ENCODE measurements at places on chromosomes 7 and 10.

GRCh38 chr7:150466477-150466876 lies 16.0 kb downstream of the GIMAP8 start:
- no peak for DNase-seq

DNA sequence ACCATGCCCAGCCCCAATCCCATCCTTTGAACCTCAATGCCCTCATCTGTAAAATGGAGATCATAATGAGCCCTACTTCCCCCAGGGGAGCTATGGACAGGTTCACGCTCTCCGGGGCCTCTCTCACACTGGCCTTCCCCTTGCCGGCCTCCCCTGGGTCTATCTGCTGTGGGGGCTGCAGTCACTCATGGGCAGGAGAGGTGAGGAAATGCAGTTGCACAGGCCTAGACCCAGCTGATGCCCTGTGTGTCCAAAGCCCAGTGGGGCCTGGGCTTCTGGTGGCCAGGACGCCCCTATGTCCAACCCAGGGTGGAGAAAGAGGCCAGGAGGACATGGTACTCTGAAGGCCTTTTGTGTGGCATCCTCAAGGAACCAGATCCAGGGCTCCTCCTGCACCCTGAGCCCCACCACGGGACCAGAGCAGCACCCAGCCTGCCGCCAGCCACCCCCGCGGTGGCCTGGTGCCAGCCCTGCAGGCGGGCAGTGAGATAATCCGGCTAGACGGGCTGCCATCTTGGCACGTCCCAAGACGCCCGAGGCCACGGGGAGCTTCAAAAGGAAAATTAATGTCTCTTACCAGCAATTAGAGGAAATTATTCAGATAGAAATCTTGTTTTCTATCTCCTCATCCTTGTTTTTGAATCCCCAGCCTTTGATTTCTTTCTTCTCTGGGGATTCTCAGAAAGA lies 39.0 kb downstream of the MYL10 start:
- no peak for DNase-seq

GRCh38 chr7:109331423-109331822 lies 761.7 kb downstream of the DNAJB9 start:
- DNase-seq = no peak

DNA sequence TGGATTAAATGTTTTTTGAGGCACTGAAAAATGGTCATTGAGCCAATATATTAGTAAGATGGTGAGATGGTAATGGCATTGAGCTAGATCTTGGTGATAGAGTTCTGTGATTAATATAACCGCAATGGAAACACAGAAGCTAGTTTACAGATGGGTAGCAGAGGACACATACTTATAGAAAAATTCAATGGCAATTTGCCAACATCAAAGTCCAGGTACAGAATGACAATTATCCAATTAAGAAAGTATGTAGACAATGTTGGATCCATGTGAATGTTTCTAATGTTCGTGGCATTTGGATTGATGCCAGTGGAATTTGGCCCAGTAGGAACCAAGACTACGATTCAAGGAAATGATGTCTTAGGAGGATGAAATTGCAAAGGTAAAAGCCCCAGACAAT lies 187.8 kb downstream of the GNAT3 start:
- no peak for DNase-seq

DNA sequence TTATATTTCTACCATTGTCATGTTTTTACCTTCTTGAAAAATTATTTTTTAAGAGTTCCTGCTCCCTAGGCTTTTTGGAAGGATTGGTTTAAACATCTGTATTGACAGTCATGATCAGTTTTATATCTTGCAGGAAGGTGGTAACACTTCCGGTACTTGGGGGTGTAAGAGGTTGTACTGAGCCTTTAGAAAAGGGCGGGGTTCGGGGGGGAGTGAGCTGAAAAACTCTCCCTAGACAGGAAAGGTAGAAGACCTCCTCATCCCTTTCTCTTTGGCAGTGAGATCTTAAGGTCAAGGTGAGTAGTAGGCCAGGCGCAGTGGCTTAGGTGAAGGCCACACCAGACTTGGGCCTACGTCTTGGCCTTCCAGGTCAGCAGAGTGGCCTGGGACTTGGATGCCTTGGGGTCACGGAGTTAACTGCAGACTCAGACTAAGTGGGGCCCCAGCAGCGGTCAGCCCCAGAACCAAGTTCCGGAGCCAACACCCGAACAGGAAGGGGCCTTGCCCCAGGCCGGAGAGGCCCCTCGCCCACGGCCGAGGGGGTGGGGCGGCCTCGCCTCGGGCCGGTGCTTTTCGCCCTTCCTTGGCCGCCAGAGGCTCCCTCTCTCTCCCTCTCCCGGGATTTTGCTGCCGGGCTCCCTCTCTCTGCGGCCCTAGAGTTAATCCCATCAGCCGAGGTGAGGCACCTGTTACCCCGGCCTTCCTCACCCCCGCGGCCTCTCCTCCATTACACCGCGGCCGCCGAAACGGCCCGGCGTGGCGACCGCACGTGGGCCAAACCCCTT lies at the start of gene PPP1R9A:
PPP1R9A (plus strand) TSS at position 569 of the 785 bp plus-strand sequence. CDS start 2,520 bp downstream, outside the sequence.
- DNase-seq = no peak

- no peak for DNase-seq
Measured at GRCh38 chr10:77630507-77630848, 7.1 kb downstream of the KCNMA1 start.

GRCh38 chr7:155191137-155191536 lies 106.5 kb upstream of the INSIG1 start:
- no peak for DNase-seq

- no peak for DNase-seq
Measured at GRCh38 chr7:158378978-158379377, 208.6 kb downstream of the PTPRN2 start.

DNA sequence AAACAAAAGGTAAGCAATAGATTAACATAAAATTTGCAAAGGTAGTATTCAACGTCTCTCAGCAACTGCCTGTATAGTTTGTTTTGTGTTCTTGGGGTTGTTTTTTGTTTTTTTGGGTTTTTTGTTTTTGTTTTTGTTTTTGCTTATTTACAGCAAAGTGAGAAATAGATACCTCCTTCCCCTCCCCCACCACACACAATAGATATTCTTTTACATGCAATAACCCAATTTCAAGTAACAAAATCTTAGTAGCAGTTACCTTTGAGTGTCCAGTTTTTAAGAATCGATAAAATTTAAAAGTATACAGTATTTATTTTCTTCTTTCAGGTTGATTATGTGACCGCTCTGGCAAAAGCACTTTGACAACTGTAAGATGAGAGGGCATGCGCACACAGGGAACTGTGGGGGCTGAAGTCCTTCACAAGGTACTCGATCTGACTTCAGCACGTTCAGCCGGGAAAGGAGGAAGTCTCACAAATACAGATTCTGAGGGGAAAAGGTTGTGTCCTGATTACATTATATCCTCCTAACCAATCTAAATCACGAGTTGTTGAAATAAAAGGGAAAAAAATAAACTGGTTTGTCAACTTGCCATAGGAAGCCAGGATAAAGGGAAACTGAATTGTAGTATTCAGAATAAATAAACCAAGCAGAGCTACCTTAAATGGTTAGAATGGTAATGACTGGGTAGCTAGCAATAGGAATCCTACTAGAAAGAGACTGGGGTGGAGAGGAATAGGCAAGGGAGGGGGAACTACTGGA lies 47.8 kb downstream of the CPEB3 start:
- no peak for DNase-seq

- DNase-seq = no peak
Measured at GRCh38 chr7:154854836-154855235, 148.1 kb downstream of the PAXIP1 start.

DNA sequence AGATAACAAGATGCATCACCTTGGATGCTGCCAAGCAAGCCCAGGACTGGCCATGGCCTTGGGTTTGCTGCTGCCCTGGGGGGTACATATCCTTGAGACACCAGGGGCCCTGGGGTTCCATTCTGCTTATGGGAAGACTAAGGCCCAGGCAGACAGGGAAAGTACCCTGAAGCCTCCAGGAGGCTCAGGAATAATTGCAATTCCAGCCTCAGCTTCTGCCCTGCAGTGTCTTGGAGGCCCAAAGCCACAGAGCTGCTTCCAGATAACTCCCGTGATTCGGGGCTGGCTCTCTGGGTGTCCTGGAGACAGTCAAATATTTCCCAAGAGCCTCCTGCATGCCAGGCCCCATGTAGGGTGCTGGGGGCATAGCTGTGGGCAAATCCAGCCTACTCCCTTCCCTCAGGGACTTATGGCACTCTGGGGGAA lies 22.6 kb downstream of the MYL10 start:
- no peak for DNase-seq

- DNase-seq = no peak
Measured at GRCh38 chr10:131816157-131816775, 84.5 kb upstream of the PPP2R2D start.

DNA sequence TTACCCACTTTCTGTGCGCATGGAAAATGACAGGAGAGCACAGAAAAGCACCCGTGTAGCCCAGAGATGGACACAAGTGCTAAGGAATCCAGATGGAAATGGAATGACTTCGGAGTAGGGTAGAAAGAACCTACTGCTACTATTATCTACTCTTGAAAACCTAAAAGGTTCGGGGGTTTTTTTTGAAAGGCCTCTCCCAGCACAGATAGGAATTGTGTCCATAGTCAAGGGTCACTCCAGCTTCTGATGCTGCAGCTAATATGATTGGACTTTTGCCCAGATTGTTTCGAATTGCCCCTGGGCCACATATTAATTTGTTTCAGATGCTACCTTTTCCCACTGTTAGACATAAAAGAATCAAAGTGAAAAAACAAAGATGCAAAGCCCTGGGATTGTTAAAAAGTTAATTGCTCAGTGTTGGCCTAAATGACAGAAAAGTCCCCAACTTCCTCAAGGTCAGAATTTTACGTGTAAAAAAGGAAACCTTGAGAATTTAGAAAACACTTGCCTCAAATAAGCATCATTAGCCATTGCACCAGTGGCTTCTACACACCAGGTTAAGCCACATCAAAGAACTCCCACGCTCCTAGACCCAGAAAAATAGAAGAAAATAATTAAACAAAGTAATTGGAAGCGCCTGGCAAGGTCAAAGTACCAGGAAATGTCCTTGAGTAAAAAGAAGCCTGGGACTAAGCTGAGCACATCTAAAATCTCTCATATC lies 40.8 kb upstream of the INSIG1 start:
- DNase-seq = no peak

DNA sequence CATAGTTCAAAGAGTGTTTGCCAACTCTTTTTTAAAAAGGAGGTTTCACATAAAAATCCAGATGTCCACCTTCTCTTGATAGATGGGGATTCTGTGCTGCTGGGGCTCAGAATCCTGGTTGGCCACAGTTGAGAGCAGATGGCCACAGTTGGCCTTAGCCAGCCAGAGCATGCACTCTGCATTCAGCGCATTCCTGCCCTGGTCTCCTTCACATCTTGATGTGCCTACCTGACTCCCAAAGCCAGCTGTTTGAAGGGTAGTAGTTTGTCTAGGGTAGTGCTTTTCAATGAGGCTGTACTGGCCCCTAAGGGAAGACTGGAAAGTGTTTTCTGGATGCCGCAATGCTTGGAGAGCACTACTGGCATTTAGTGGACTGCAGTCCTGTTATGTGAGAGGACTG lies 208.1 kb upstream of the HDAC9 start:
- no peak for DNase-seq

DNA sequence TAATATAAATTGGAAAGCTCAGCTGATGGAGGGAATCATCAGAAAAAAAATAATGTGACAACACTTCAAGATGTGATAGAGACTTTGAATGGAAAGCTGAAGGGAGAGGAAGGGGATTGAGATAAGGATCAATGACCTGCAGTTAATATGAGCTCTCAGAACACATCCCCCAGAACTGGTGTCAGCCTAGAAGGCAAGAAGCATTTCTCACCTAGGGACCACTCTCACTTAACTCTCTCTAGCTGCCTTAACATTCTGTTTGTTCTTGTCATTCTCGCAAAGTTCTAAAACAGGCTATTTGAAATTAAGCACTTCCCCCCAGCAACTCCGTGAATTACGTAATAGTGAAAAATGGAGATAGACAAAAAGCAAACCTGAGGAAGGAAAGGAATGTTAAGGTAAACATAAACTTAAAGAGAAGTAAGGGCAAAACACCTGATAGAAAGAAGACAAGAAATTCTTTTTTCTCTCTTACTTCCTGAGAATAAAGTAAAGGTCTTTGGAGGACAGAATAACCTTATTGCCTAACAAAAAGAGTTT lies 1.2 kb upstream of the MPP7 start:
- no peak for DNase-seq

DNA sequence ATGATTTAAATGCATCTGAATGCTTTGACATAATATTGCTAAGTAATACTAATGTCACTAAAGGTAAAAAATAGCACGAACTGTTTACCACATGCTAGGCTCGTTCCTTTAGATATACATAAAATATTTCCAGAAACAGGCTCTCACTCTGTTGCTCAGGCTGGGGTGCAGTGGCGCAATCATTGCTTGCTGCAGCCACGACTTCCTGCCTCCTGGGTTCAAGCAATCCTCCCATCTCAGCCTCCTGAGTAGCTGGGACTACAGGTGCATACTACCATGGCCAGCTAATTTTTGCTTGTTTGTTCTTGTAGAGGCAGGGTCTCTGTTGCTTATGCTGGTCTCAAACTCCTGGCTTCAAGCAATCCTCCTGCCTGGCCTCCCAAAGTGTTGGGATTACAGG lies 183.3 kb downstream of the SGMS1 start:
- no peak for DNase-seq

- no peak for DNase-seq
Measured at GRCh38 chr7:94042381-94042780, 38.2 kb upstream of the BET1 start.

DNA sequence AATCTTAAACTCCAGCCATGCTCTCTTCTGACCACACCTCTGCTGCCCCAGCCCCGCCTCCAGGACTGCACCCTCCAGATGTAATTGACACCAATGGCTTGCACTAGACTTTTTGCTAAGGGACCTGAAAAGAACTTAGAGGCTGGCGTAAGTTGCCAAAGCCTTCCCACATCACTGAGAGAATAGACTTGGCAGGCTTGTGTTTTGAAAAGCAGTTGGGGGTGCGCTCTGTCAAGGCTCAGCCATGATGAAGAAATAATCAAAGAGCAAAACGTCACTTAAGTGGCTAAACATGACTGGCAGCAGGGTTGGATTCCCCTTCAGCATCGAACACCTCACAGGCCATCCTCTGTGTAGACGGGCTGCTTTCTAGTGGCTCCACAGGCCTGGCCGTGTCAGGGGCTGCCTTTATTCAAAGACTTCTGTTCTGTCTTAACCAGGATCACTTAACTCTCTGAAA lies 195.2 kb upstream of the C7orf33 start:
- no peak for DNase-seq

DNA sequence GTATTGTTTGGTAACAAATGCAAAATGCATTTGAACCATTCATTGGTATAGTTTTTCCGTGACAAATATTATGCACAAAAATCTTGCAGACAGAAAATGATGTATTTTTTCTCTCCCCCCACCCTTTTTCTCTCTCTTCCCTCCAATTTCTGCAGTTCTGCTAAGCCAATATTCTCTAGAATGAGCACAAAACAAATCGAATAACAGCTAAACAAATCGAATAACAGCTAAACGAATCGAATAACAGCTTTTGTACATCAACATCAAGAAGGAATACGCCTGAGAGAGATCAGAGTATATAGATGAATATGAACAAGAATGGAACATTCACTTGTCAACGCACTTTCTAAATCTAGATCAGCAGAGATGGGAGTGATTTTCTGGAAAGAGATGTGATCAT lies 108.0 kb upstream of the KMT2E start:
- no peak for DNase-seq

DNA sequence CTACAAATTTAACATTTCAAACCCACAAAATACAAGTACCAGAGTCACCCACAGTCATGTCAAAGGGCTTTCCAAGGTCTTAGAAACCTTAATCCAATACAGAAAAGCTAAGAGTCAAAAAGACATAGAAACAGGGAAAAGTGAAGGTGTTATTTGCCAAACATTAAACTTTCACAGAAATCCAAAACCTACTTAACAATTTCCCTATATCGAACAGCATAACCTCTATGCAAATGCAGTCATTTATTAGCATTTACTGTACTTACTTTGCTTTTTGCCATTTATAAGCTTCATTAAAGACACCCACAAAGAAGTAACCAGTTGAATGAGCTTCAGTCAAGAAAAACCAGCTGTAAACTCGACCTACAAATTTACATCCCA lies 1.6 kb downstream of the PANK1 start:
- DNase-seq = no peak
